HFFc6 (cell line): ENCODE measurements at places on chromosomes 13 and 19.
A peak's percentile ranks its signal among the peaks of the same experiment; 100 is the strongest.

GRCh38 chr13:40442826-40443225 is 223.6 kb downstream of the FOXO1 start:
- no peak overlapping the region for H3K27ac ChIP-seq
- peaks cover 3% of the 10 kb centered on the region for H3K27me3 ChIP-seq
- H3K4me3 ChIP-seq: no peak overlapping the region
- H3K4me1 ChIP-seq: peaks cover 44% of the 10 kb centered on the region

DNA sequence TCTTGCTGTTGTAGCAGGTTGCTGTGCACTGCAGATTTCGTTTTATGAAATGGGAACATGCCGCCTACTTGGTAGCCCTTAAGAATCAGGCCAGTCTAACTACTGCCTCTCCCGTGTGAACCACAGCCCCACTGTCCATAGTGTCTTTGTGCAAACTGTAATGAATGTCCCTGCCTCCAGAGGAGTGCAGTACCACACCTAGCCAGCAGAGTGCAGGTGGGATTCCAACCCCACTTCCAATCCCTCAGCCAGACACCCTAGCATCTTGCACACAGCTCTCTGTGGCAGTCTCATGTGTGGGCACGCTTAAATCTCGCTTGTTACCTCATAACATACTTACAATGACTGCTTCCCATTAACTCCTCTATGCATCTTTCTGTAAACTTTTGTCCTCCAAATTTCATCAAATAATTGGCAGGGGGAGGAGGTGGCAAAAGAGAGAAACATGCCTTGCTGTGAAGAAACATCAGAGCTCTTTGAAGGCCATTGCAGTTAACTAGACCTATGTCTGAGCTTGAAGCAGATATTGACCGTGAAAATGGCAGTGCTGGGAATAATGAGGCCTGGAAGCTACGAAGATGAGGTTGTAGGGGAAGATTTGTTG is 47.2 kb downstream of the ZAR1L start:
- no peaks in the 10 kb centered on the region; the same call in 1 of the 2 replicates for H3K27me3 ChIP-seq
- H3K4me1 ChIP-seq: peaks cover 17% of the 10 kb centered on the region
- H3K36me3 ChIP-seq: peaks cover 12% of the 10 kb centered on the region; the same call in 1 of the 2 replicates
- H3K27ac ChIP-seq: no peak overlapping the region
- DNase-seq: no peak

- peak overlapping the region; percentile 81 for H3K4me3 ChIP-seq
- H3K27ac ChIP-seq: peak overlapping the region; percentile 91
- peaks cover 38% of the 10 kb centered on the region for H3K36me3 ChIP-seq
- no peak for DNase-seq
- peaks cover 85% of the 10 kb centered on the region for H3K4me1 ChIP-seq
- H3K27me3 ChIP-seq: peaks cover 2% of the 10 kb centered on the region; the same call in 1 of the 2 replicates
Measured at GRCh38 chr13:98570929-98571372, 6.0 kb downstream of the STK24 start.

GRCh38 chr19:17075864-17076542 is 426 bp downstream of the MYO9B start:
- no peak for DNase-seq
- H3K4me3 ChIP-seq: peak overlapping the region; percentile 94
- peaks cover 9% of the 10 kb centered on the region for H3K36me3 ChIP-seq
- peak overlapping the region; percentile 99 for H3K27ac ChIP-seq
- H3K4me1 ChIP-seq: peaks cover 56% of the 10 kb centered on the region
